ENCODE measurements at places on chromosomes 7 and 10.

GRCh38 chr10:85978566-85979358 lies 387.8 kb downstream of the GRID1 start:
- DNase-seq: no peak

DNA sequence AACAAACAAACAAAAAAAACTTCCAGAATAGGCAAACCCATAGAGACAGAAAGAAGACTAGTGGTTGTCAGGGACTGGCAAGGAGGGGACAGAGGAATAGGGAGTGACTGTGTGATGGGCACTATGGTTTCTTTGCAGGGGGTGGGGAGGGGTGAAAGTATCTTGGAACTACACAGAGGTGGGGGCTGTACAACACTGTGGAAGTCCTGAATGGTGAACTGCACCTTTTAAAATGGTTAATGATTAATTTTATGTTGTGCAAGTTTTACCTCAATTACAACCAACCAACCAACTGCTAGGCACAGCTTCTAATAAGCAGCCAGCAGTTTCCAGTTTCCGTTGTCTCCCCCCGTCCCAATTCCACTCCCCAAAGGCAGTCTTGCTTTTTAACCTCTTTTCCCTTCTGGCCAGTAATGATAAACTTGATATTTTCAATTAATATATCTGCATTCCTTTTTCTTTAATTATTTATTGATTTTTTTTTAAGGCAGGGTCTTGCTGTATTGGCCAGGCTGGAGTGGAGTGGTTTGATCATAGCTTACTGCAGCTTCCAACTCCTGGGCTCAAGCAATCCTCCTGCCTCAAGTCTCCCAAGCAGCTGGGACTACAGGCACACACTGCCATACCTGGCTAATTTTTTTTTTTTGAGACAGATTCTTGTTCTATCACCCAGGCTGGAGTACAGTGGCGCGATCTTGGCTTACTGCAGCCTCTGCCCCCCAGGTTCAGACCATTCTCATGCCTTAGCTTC lies 46.8 kb downstream of the HIP1 start:
- no peak for DNase-seq

GRCh38 chr10:86372119-86372783 lies 5.7 kb upstream of the GRID1 start:
- DNase-seq: no peak

GRCh38 chr10:58137813-58138212 lies 129.9 kb downstream of the IPMK start:
- no peak for DNase-seq

GRCh38 chr10:13678101-13678843 lies 91.5 kb downstream of the PRPF18 start:
- DNase-seq: no peak

GRCh38 chr7:106870983-106871410 lies 5.9 kb downstream of the PIK3CG start:
- no peak for DNase-seq

- no peak for DNase-seq
Observed at GRCh38 chr10:112851588-112852211, 98.3 kb upstream of the TCF7L2 start.

DNA sequence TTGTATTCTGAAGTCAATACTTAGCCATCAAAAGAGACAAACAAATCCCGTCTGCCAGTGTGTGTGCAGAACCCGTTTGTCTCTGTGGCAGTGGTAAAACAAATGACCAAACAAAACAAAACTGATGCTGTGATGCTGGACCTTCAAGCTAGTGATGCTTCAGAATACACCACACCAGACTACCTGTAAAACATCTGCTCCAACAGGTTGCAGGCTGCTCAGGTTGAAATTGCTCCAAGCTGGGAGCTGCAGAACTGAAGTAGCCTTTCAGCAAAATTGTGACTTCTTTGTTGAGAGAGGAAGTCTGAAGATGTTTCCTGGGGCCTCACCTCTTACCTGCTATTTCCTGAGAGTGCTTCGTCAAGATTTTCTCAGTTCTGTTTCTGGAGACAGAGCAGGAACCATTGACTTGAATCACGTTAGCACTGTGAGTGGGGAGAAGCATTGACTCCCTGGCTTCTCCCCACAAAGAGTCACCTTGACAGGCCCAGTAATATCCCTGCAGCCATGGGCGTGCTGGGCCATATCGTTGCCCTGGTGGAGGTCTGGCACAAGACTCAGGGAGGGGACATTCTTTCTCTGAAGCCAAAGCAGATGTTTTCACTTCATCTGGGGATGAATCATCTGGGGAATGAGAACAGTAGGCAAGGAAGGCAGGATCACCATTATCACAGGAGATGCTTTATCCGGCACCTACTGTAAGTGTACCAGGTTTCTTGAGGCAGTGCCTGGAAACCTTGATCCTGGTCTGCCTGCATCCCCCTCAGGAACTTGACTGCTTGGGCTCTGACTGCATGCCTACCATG lies 80.2 kb downstream of the RBM20 start:
- no peak for DNase-seq

DNA sequence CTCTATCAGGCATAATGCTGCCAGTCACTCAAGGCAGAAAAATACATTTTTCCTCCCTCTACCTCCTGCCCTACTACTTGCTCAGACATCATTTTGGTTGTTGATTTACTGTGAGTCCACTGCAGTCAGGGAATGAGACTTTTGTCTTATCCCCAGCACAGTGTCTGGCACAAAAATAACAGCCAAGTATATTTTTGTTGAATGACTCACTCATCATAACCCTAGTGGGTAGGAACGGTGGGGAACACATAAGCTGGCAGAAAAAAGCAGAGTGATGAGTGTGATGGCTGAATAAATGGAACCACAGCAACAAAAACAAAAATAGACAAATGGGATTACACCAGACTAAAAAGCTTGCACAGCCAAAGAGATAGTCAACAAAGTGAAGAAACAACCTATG lies 65.8 kb upstream of the LAMB4 start:
- DNase-seq: no peak

- DNase-seq: no peak
Observed at GRCh38 chr7:29262191-29262917, 67.8 kb downstream of the CHN2 start.

DNA sequence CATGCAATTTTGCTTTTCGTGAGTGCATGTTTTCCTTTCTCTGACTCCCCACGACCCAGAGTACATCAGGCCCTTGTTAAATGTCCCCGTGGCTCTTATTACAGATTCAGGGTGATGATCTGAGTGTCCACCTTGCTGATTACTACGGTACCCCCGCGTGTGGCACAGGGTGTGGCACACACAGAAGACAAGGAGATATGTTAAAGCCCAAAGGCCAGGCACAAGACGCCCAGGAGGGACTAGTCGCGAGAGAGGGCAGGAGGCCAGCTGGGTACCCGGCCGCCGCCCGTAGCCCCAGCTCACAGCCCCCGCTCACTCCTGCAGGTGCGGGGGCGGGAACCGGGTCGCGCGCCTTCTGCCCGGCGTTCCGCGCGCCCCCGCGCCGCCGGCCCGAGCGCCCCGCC lies 281 bp upstream of the EXOC6 start:
- DNase-seq: no peak

All from NCI-H460 (cell line).